ENCODE measurements at places on chromosomes 11 and 22.

GRCh38 chr11:73965076-73965763 lies 14.4 kb downstream of the DNAJB13 start:
- no peak overlapping the region for H3K4me3 ChIP-seq
- H3K27me3 ChIP-seq = peaks cover 2% of the 10 kb centered on the region
- H3K27ac ChIP-seq = no peak overlapping the region
- peaks cover 3% of the 10 kb centered on the region for H3K36me3 ChIP-seq
- no peak for DNase-seq

DNA sequence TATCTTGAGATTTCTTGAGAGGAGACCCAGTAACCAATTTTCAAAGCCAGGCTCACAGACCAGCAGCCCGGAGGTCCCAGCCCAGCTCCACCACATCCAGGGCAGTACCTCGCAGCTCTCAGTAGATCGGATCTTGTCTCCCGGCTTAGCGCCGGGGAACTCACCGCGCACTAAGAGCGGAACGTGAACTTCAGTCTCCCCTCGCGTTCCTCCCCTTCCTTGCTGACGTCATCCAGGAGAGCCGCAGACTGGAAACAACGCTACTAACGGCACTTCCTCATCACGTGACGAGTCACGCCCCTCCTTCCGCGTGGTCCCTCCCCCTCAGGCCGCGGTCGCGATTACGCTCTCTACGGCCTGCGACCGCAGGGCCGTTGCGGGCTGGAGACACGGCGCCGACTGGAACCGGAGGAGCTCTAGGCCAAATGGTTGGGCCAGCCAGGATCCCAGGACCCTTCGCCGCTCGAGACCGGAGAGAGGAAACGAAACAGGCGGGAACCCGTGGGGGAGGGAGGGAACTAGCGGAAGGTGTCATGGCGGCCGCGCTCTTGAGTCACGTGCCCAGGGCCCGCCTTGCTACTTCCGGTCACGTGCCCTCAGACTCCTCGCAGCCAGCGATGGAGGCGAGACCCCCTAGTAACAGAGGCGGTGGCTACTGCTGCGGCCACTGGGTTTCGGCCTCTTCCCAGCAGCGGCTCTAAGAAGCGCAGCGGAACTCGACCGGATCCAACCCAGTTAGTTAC lies at the start of the genes GTF2H1 and HPS5:
Gene GTF2H1 (plus strand): TSS at position 599 of the 743 bp plus-strand sequence. CDS start 10,508 bp downstream, outside the sequence.
Gene HPS5 (minus strand): TSS at position 172 of the 743 bp plus-strand sequence. CDS start 4,282 bp downstream, outside the sequence.
- H3K27me3 ChIP-seq = no peaks in the 10 kb centered on the region
- H3K4me1 ChIP-seq = peaks cover 65% of the 10 kb centered on the region
- H3K4me3 ChIP-seq = peak within 1 kb of the TSS; percentile 98

GRCh38 chr11:64048042-64048854 lies 12.5 kb downstream of the FLRT1 start:
- no peaks in the 10 kb centered on the region for H3K27me3 ChIP-seq
- DNase-seq = no peak
- no peaks in the 10 kb centered on the region for H3K36me3 ChIP-seq
- H3K4me3 ChIP-seq = no peak overlapping the region
- H3K4me1 ChIP-seq = no peaks in the 10 kb centered on the region

- H3K27me3 ChIP-seq = no peaks in the 10 kb centered on the region
- H3K4me3 ChIP-seq = peak overlapping the region; percentile 62
- peaks cover 27% of the 10 kb centered on the region for H3K36me3 ChIP-seq
- peaks cover 26% of the 10 kb centered on the region for H3K4me1 ChIP-seq
These were observed 1.5 kb upstream of the SELENOO start for GRCh38 chr22:50199251-50199721.
